ENCODE measurements at places on chromosomes 2 and 18.

- no peak for DNase-seq
Measured at GRCh38 chr2:178273787-178274360, 79.6 kb downstream of the OSBPL6 start.

DNA sequence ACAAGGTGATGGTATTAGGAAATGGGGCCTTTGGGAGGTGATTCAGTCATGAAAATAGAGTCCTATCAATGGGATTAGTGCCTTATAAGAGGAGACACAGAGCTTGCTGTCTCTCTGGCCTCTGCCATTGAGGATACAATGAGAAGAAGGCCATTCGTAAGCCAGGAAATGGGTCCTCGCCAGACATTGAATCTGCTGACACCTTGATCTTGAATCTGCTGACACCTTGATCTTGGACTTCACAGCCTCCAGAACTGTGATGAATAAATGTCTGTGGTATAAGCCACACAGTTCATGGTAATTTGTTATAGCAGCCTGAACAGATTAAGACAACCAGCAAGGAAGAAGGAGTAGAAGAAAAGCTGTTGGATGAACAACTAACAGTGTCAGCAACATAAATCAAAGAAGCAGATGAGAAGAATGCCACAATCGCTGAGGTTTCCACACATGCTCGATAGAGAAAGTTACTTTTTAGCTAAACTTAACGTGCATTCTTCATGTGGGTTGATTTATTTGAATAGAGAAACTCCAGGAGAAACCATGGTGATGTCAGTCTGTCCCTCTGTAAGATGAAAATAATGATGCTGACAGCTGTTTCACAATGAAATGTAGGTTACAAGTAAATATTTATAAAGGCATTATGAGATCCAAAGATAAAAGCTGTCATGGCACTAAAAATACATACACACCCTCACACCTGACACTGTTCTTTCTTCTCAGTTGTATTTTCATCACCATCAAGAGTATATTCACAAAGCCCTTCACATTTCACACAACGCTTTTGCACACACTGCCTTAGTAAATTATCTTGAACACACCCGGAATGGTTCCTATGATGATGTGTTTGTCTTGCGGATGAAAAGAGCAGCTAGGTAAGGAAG is 153.7 kb upstream of the NCK2 start:
- no peak for DNase-seq

GRCh38 chr18:26566874-26567555 is 18.7 kb upstream of the KCTD1 start:
- no peak for DNase-seq

DNA sequence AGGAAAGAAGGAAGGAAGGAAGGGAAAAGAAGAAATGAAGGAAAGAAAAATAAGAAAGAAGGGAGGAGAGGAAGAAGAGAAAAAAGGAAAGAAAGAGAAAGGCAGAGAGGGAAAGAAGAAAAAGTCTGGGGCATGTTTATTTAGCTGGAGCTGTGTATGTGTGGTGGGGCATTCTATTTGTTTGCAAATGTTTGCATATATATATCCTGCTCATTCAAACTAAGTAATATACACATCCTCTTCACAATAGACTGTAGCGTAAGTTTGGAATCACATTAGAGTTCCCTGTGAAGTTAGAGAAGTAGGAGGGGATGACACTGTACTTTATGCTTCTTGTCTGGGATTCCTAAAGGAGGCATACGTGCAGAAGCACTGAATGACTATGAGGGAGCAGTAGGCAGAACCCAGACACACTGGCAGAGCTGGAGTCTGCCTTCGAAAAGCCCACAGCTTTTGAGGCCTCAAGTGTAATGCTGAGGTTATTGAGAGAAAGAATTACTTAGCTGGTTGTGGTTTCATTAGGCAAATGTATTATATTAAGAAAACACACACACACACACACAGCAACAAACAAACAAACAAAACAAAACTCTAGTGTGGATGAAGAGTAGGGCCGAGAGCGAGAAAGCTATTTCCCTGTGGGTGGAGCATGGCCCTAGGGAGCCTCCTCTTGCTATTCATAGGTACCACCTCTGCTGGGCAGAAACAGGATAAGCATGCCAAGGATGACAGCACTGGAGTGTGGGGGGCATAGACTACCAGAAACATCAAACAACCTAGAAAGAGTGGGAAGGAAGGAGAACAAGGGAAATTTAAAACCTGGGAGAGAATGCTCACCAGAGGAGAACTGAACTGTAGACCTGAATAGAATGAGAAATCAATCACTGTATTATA is 905.1 kb upstream of the NXPH2 start:
- no peak for DNase-seq

DNA sequence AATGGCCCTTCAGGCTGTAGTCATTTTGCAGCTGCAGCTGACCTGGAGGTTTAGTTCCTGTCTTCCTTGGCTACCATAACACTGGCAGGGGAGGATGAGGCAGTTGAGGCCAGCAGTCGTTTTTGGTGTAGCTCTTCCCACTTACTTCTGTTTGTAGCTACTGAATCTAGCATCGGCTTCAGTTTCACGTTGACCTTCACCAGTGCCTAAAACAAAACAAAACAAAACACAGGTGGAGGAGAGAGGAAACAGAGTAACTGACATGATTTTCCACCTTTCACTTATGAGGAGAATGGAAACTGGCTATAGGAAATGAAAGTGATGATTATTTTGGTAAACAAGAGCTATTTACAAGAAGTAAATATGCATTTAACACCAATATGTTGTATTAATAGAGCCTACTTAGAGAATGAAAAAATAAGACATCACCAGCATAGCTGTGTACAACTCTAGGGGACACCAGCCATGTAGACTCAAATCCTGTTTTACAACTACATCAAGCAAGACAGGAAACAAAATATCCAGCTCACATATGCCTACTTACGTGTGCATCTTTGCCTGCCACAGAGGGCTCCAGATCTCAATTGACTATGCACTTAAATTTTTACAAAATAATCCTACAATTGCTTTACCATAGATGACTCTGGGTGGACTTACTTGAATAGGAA is 236.9 kb downstream of the AGPS start:
- no peak for DNase-seq

Data from T-helper 2 cell (primary cell).